ENCODE measurements at places on chromosomes 13 and 19. TPM values are rescaled to one million over a fixed set of nuclear protein-coding genes. Genes with fewer than 3 reads are reported as not detected.

- no peak for DNase-seq
- H3K4me3 ChIP-seq, result peak overlapping the region; percentile 42
- no peaks in the 10 kb centered on the region for H3K27me3 ChIP-seq
These were observed 1544.6 kb downstream of the OLFM4 start for GRCh38 chr13:54573186-54573585.

PLPPR3 gene
- 129 TPM for total RNA-seq

GRCh38 chr19:50531171-50531612, 17.5 kb upstream of the ASPDH start:
- H3K4me1 ChIP-seq, result no peaks in the 10 kb centered on the region
- DNase-seq, result no peak
- H3K36me3 ChIP-seq, result no peaks in the 10 kb centered on the region
- no peak overlapping the region for H3K27ac ChIP-seq
- H3K27me3 ChIP-seq, result peaks cover 18% of the 10 kb centered on the region

- H3K36me3 ChIP-seq, result peaks cover 3% of the 10 kb centered on the region
- H3K27ac ChIP-seq, result no peak overlapping the region
- H3K4me1 ChIP-seq, result no peaks in the 10 kb centered on the region
- peaks cover 3% of the 10 kb centered on the region for H3K27me3 ChIP-seq
These were observed 5.9 kb upstream of the HOMER3 start for GRCh38 chr19:18946918-18947317.

DNA sequence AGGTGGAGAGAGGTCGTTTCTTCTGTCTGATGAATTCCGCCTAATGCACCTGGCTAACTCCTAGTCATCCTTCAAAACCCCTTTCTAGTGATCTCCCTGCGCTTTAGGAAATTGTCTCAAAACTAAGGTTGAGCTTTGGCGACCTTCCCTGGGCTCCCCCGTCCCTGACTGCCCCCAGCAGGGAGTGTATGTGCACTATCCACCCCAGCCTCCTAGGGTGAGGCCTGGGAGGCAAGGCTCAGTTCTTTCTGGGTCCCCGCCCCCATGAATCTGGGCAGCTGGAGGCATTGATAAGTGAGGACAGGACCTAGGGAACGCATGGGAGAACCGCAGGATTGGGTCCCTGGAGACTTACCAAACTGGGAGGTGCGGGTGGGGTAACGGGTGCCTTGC, 378 bp downstream of the TLE6 start:
- peak overlapping the region; percentile 76 for H3K4me3 ChIP-seq
- peaks cover 20% of the 10 kb centered on the region for H3K4me1 ChIP-seq
- H3K27ac ChIP-seq, result peak overlapping the region; percentile 90
- H3K36me3 ChIP-seq, result no peaks in the 10 kb centered on the region
- no peaks in the 10 kb centered on the region for H3K27me3 ChIP-seq

Data from progenitor cell of endocrine pancreas (in vitro differentiated cells).